Activated CD4-positive, alpha-beta T cell treated with anti-CD3 and anti-CD28 coated beads, Interleukin-2, Interleukin-6, amounts not matched to agents 100 ng/mL and 50 ng/mL, durations not matched to agents 16 hours and 8 hours (primary cell): ENCODE measurements at places on chromosomes 7 and 10.

GRCh38 chr7:46432708-46433107 lies 511.6 kb upstream of the IGFBP3 start:
- DNase-seq: no peak

GRCh38 chr7:50628434-50629084 lies 63.4 kb upstream of the DDC start:
- no peak for DNase-seq

DNA sequence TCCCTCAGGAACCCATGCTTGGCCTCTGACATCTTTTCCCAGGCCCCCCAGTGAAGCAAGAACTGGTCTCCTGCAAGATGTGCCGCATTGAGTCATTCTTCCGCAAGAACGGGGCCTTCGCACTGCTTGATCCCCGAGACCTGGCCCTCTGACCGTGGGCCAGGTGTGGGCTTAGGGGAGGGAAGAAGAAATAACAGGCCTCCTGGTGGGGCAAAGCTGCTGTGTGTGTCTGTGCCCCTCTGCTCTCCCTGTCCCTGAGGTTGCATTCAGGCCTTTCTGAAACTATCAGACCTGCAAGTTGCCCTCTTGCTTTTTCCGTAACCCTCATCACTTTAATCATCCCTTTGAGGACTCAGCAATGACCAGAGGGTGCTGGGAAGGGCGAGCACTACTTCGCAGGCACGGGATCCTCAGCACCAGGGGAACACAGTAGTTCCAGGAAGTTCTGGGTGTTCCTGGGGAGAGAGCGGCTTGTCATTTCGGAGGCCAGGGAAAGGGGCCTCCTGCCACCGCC lies 6.0 kb downstream of the ATP6V1F start:
- DNase-seq: no peak

DNA sequence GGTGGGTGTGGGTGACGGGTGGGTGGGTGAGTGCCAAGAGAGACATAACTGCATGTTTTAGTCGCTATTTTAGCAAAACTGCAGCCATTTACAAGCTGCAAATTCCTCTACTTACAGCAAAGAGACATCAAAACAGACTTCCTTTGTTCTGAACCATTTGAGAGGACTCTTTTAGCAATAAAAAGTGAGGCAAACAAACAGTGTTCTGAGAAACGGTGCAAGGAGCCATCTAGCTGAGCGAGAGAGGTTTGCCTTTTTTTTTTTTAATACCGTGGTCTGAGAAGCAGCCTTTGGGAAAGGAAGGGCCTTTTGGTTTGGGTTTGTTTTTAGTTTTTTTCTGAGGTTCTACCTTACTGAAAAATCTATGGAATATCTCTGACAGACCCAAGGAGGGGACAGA lies 62.9 kb downstream of the SCRN1 start:
- no peak for DNase-seq

- DNase-seq: no peak
Measured at GRCh38 chr10:57983281-57983791, 284.4 kb downstream of the IPMK start.

GRCh38 chr7:66237906-66238772 lies 33.0 kb downstream of the TPST1 start:
- DNase-seq: no peak
